ENCODE measurements at places on chromosomes 3 and 15.

GRCh38 chr3:77919244-77919643 is 879.3 kb downstream of the ROBO2 start:
- no peak for DNase-seq

DNA sequence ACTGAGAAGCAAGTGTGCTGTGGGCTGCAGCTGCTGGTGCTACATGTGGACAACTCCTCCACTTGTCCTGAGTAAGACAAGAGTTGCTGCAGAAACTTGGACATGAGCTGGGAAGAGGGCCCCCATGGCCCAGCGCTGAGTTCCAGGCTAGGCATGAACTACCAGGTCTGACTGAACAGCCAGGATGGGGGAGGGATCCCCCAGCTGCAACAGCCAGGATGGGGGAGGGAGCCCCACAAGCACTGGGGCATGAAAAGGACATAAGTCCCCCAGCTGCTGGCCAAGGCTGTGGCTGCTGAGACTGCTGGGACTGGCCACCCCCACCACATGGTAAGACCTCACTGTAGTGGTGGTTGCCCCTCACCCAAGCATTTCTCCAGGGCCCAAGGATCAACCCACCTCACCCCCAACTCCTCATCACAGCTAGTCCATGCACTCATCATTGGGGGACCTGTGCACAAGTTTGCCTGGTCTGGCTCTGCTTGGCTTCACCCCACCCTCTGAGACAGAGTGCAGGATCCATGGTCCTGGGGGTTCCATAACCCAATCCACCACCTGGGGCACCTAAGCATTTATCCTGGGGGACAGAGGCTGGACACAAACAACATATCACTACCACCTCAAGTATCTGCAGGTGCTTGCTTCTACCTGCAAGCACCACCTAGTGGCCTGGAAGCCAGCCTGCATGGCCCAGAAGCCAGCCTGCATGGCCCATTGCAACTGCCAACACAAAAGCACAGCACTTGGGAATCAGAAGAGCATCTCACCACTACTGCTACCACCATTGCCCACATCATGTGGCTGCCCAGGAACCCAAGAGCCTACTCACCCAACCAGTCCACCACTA is 84.5 kb upstream of the STT3B start:
- peak; percentile 26 for DNase-seq

- no peak for DNase-seq
Measured at GRCh38 chr3:183117056-183117455, 17.8 kb upstream of the MCCC1 start.

DNA sequence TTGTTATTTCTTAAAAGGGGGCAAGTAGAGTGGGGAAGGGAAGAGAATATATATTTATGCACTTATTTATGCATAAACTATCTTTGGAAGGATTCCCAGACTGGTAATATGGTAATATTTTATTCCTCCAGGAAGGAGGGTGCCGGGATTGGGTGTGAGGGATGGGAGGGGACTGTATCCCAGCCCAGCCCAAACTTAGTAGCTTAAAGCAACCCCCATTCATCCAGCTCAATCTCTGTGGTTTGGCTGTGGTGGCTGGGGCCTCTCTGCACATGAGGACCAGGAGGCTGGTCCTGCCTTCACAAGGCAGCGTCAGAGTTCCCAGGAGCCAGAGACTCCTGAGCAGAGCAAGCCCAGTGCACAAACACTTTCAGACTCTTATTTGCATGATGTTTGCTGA is 48.4 kb downstream of the CCNL1 start:
- no peak for DNase-seq

DNA sequence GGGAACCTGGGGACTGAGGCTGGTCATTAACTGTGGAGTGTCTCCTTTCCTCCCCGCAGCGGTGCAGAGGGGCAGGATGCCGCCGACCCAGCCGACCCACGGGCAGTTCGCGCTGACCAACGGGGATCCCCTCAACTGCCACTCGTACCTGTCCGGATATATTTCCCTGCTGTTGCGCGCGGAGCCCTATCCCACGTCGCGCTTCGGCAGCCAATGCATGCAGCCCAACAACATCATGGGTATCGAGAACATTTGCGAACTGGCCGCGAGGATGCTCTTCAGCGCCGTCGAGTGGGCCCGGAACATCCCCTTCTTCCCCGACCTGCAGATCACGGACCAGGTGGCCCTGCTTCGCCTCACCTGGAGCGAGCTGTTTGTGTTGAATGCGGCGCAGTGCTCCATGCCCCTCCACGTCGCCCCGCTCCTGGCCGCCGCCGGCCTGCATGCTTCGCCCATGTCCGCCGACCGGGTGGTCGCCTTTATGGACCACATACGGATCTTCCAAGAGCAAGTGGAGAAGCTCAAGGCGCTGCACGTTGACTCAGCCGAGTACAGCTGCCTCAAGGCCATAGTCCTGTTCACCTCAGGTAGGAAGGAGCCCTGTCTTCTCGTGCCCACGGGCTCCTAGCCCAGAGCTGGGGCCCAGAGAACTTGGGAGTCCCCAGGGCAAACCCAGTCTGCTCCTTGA is 3.7 kb downstream of the NR2F2 start:
- DNase-seq, result no peak

DNA sequence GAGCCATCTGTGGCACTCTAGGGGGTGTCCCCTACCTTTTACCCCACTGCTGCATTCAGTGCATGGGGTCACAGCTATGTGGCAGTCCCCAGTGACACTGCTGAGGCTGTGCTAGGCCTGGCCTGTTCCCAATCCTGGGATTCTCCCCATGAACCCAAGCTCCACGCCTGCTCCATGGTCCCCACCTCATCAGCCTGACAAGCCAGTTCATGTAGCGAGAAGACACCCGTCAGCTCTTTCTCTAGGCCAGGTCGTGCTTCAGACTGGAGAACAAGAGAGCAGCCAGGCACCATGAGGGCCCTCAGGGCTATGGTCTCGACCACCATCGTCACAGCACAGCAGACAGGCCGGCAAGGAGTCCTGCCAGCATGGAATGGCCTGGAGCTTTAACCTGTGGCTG is 72.8 kb upstream of the PRR20G start:
- no peak for DNase-seq

DNA sequence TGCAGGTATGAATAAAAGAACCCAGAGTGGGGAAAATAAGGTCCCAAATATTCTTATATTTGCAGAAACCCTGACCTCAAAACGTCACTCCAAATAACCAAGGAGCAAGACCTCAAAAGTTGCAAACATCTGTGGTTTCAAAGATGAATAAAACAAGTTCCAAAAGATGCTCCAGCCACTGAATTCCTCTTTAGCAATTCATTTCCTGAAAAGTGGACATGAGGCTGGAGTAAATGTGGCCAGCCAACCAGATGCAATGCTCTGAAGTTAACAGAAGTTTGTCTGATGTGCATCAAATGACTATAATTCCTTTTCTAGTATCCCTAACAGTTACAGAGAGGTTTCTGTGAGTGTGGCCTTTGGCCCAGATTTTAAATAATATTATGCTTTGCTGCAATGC is 71.2 kb upstream of the WNT5A start:
- DNase-seq, result no peak

DNA sequence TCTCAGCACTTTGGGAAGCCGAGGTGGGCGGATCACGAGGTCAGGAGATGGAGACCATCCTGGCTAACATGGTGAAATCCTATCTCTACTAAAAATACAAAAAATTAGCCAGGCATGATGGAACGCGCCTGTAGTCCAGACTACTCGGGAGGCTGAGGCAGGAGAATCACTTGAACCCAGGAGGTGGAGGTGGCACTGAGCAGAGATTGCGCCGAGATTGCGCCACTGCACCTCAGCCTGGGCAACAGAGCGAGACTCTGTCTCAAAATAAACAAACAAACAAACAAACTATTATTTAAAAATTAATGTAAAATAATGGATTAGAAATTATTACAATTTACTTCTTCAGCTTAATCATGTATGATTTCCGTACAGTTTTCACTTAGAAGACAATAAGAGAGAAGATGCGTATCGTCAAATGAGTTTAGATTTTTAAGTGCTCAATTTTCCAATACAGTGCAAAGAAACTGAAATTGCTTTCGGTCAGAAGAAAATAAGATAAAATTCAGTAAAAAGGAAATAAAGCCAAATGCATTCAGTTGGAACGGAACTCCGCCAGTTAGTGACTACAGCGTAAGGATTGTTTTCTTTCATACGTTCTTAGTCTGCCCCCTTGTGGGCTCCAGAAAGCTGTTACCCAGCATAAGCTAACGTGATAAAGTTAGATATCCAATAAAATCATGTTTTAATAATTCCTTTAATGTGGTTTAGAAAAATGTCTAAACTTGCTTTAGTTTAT is 24.8 kb downstream of the AADAC start:
- peak; percentile 30 for DNase-seq

GRCh38 chr3:197311591-197311990 is 13.2 kb upstream of the DLG1 start:
- no peak for DNase-seq

DNA sequence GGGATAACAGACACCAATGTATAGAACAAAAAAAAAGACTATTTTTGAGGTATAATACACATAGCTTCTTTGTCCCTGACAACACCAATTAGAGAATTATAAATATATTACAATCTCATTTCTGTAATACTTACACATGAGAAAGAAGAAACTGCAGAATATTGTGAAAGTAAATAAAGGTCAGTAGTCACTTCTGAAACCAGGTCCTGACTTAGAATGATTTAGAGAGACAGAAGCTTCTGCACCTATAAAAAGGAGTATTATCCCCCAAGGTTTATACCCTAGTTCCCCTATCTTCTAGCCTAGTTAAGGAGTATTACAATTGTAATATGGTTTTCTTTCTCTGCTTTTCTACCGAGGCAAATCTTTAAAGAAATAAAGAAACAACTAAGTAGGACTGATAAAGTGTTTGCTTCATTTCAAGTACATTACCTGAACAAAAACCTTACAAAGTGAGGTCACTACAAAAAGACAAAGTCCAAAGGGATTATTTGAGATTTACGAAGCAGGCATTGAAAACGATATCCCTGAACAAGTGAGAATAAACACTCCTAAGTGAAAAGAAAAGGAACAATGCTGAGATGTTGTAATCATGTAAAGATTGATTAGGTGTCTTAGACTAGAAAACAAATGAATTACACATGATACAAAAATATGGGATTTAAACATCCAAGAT is 103.0 kb downstream of the GBE1 start:
- DNase-seq, result no peak

DNA sequence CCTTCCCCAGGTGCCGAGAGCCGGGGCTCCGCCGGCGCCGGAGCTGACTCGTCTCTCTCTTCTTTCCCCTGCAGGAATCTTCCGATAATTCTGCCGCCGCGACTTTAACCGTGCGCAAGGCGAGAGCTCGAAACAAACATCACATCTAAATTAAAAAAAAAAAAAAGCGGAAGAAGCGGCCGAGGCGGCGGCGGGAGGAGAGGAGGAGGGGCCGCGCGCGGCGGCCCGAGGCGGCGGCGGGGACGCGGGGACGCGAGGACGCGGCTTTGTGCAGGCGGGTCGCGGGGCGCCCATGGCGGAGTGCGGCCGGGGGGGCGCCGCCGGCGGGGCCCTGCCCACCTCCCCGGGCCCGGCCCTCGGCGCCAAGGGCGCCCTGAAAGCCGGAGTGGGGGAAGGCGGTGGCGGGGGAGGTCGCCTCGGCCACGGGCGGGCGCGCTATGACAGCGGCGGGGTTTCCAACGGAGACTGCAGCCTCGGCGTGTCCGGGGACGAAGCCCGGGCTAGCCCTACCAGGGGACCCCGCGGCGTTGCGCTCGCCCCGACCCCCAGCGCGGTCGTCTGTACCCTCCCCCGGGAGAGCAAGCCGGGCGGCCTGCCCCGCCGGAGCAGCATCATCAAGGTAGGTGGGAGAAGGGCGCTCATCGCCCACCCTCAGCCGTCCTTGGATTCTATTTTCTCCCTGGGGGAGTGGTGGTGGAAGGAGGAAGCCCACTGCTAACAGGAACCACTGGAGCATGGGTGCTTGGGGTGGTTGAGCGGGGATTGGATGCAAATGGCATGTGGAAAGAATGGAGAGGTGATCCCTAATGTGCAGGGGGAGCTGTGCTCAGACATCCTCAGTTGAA is at the start of gene PLCL2:
TSS of gene PLCL2 (plus strand) at position 208 of the 845 bp plus-strand sequence. CDS start at position 293, 85 bp downstream.
- peak; percentile 75 for DNase-seq

DNA sequence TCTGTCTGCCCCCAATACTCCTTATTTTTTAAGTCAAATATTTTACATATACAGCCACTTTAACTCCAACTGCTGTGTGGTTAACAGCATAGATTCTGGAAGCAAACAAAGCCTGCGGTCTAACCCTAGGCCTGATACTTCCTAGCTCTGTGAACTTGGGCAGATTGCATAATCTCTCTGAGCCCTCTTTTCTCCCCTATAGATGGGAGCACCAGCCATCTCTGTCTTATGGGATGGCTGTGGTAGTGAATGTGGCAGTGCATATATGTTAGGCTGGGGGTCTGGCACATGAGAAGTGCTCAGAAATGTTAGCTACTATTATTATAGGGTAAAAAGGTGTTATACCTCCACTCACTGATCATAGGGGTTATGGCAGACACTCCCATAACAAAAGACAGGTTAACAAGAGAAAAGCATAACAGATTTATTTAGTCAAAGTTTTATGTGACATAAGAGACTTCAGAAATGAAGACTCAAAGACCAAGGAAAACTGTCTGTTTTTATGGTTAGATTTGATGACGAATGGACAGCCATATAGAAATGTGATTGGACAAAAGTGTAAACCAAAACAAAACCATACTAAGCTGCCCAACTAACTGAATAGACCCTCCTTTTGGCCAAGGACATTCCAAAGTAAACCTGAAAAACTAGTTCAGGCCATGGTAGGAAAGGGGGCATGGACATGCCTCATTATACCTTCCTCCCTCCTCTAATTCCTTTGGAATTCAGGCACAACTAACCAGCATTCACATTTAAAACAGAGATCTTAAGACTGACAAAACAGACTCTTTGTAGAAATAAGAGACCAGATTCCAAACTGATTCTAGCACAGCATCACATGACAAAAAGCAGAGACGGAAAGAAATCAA is 53.9 kb upstream of the DAZL start:
- DNase-seq, result no peak

- DNase-seq, result no peak
Measured at GRCh38 chr15:35167675-35168074, 82.6 kb upstream of the NANOGP8 start.

- DNase-seq, result no peak
Measured at GRCh38 chr15:36415643-36416042, 163.8 kb upstream of the CDIN1 start.

- no peak for DNase-seq
Measured at GRCh38 chr3:71968544-71968943, 183.6 kb upstream of the PROK2 start.

- no peak for DNase-seq
Measured at GRCh38 chr3:52190294-52191074, 7.5 kb upstream of the ALAS1 start.

GRCh38 chr3:6524479-6524878 is 336.4 kb upstream of the GRM7 start:
- DNase-seq, result no peak

DNA sequence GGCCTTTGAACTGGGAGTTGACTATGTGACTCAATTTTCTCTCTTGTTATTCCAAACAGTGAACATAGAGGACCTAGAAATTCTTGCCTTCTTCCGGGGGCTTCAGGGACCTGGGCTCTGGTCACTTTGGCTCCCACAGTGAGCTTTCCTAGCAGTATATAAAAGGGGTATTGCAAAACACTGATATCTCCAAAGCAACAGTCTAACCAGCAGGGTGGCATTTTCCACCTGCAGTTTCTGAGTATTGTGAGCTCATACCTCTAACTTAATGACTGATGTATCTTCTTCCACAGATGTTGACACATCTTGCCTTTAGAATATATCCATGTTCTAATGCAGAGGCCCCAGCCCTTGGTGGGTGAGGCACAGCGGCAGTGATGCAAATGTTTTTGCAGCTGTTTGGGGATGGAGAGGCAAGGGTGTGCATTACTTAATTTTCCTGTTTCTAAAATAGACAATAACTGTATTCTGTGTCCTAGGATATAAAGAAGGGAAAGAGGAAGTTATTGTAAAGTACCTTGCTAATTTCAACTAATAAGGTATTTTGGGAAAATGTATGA is 45.7 kb upstream of the ADGRG7 start:
- no peak for DNase-seq

- no peak for DNase-seq
Measured at GRCh38 chr3:78255403-78255802, 1215.5 kb downstream of the ROBO2 start.

All from CD4-positive, alpha-beta T cell treated with Interleukin-15 for 1 hour (primary cell).